Kidney (tissue), 22 donors: ENCODE measurements at places on chromosomes 12 and 14. TPM values are rescaled to one million over a fixed set of nuclear protein-coding genes. Genes with fewer than 3 reads are reported as not detected.

GRCh38 chr12:52043386-52044212, 7.6 kb upstream of the NR4A1 start:
- DNase-seq: no peak

The NT5DC3 gene
- polyA plus RNA-seq: 1.1 TPM

DNA sequence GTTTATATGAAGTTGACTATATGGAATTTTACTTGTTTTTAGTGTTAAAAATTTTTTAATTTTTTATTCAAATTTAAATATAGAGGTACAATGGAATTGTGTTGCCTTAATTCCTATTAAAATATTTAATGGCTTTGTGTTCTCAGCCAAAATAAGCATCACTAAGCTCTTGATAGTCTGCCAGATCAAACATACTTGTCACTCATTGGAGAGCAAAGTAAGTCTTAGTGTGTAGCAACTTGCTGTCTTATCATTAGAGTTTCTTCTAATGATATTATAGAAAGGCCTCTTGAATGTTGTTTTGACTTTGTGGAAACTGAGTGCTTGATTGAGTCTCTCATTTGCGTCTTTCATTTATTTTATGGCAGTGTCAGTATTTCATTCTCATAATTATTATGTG, 10.7 kb downstream of the SFSWAP start:
- no peak for DNase-seq

DNA sequence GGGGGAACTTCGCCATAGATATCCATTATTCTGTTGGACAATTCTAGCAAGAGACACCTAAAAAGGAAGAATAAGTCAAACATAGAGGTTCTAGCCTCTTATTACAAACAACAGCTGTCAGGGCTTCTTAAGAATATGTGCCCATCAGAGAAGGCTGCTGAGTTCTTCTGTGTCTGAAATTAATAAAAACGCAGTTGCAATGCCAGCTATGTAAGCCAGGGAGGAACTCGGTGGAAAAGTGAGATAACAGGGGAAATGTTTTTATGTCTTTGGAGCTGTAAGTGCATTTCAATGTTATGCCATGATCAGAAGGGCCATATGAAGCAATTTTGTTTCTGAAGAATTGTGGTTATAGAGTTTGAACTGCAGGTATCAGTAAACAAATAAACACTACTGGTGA, 95.0 kb downstream of the SYT1 start:
- DNase-seq: no peak

- DNase-seq: no peak
Measured at GRCh38 chr14:78758333-78758732, 588.2 kb downstream of the NRXN3 start.
